ENCODE measurements at places on chromosomes 3 and 15.

- no peak for DNase-seq
These were observed 116.7 kb downstream of the MCTP2 start for GRCh38 chr15:94348084-94348483.

DNA sequence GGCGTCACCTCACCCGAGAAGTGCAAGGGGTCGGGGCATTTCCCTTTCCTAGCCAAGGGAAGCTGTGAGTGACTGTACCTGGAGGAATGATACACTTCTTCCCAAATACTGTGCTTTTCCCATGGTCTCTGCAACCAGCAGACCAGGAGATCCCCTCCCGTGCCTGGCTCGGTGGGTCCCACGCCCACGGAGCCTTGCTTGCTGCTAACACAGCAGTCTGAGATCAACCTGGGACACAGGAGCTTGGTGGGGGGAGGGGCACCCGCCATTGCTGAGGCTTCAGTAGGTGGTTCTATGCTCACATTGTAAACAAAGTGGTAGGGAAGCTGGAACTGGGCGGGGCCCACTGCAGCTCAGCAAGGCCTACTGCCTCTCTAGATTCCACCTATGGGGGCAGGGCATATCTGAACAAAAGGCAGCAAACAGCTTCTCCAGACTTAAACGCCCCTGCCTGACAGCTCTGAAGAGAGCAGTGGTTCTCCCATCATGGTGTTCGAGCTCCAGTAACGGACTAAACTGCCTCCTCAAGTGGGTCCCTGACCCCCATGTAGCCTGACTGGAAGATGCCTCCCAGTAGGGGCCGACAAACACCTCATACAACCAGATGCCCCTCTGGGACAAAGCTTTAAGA lies 31.4 kb upstream of the ABHD5 start:
- DNase-seq = no peak

- DNase-seq = no peak
These were observed 93.0 kb upstream of the TSPAN3 start for GRCh38 chr15:77163781-77164384.

- no peak for DNase-seq
These were observed 2.0 kb downstream of the KLF15 start for GRCh38 chr3:126355251-126355650.

- DNase-seq = no peak
These were observed 75.6 kb upstream of the ANKRD28 start for GRCh38 chr3:15873415-15873814.

GRCh38 chr3:31946484-31947081 lies 34.5 kb downstream of the OSBPL10 start:
- DNase-seq = no peak

GRCh38 chr15:64452988-64453688 lies 7.2 kb upstream of the ZNF609 start:
- no peak for DNase-seq

GRCh38 chr15:69467636-69468035 lies 15.0 kb downstream of the RPLP1 start:
- DNase-seq = no peak

DNA sequence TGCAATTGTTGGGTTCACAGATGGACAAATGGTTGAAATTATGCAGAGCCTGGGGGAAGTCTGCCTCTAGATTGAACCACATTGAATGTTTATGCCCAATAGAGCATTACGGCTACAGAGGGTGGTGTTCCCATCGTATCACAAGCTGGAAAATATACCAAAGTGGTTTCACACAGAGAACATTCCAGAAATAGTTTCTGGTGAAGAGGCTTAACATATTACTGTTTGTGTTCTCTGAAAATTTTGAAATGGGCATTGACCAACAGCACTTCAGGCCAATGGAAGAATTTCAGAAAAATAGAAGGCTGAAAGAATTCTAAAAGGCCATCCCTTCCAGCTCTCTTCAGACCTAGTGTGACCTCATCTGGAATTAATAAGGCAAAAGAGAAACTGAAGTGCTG lies 203.9 kb downstream of the NEK10 start:
- DNase-seq = no peak

GRCh38 chr15:62457100-62457499 lies 292.0 kb upstream of the C2CD4B start:
- no peak for DNase-seq

- DNase-seq = no peak
These were observed 83.8 kb downstream of the RAD18 start for GRCh38 chr3:8879347-8879944.

DNA sequence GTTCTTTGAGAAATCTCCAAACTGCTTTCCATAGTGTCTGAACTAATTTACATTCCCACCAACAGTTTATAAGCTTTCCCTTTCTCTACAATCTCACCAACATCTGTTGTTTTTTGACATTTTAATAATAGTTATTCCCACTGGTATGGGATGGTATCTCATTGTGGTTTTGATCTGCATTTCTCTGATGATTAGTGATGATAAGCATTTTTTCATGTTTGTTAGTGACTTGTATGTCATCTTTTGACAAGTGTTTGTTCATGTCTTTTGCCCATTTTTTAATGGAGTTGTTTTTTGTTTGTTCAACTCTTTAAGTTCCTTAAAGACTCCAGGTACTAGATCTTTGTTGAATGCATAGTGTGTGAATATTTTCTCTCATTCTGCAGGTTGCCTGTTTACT lies 116.6 kb upstream of the TSC22D2 start:
- no peak for DNase-seq

- no peak for DNase-seq
These were observed 86.6 kb upstream of the CHD2 start for GRCh38 chr15:92813485-92813884.

DNA sequence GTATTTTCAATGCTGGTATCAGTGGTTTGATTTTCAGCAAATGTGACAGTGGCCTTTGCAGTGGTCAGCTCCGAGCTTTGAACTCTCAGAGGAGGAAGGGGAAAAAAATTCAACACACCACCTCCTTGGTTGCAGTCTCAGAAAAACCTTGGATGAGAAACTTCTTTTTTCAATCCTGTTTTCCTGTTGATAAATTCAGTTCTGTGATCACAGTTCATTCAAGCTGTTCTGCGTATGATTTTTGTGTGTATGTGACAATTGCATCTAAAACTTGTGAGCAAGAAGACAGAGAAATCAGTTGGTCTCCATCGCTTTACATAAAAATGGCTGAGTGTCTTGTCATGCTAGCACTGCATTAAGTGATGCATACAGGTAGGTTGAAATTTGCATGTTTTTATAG lies 19.2 kb downstream of the ZBTB38 start:
- no peak for DNase-seq

DNA sequence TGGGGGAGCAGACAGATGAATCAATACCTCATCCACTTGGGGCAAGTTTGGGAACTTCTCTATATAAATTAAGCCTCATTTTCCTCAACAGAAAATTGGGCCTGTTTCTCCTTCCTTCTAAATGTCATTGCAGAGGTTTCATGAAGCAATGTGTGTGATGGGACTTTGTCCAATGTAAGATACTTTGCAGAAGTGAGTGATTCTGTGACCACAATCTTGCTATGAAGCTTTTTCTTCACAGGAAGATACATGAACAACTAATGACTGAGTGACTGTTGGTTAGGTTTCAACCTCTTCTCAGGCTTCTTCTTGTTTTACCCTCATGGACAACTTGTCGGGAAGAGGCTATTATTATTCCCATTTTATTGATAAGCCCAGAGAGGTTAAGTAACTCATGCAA lies 11.0 kb downstream of the TMEM45A start:
- DNase-seq = no peak

- DNase-seq = no peak
These were observed 17.0 kb upstream of the PROK2 start for GRCh38 chr3:71801986-71802385.

DNA sequence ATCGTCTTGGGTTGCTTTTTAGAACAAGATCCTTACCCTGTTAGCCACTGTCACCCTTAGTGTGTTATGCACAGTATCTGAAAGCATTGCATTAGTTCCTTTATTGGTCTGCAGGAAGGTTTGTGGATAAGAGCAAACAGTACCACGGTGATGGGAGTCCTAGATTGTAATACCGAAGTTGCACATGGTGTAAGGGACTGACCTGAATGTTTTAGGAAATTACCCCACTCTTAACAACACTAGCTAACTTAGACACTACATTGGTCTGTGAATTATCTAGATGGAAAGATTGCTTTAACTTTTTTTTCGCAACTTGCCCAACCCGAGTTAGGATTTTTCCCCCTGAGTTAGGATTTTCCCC lies 1.3 kb downstream of the STT3B start:
- DNase-seq = no peak

DNA sequence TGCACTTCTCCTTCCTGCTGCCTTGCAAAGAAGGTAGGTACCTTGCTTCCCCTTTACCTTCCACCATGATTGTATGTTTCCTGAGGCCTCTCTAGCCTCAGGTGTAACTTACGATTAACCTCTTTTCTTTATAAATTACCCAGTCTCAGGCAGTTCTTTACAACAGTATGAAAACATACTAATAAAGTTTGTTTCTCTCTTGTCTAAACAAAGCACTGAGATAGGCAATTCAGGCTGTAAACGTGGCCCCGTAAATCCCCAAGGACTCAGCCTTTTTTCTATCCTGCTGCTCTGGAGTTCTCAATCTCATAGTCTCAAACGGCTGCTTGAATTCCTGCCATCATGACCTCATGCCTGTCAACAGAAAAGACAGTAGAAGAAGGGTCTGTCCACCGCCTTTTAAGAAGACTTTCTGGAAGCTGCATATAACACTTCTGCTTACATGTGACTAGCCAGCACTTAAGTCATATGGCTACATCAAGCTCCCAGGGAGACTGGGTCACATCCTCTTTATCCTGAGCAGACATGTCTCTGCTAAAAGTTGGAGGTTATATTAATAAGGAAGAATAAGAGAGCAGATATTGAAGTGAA lies 257.8 kb downstream of the EBLN2 start:
- no peak for DNase-seq

GRCh38 chr3:69203631-69204314 lies 81.4 kb upstream of the LMOD3 start:
- DNase-seq = no peak

DNA sequence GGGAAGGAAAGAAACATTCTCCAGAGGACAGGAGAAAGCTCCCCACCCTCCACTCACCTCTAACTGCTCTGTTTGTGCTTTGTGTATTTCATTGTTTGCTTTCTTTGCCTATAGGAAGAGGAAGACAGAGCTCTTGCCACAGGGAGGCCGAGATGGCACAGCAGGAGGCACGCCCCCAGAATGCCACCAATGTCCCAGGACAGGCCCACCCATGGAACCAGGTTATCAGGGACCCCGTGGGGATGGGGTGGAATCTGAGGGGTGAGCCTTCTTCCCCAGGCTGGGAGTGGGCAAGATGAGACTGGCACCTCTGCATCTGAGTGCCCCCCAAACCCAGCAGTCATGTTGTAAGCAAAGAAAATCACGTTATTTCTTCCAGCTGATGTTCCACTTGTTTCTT lies 155.8 kb downstream of the TBC1D2B start:
- no peak for DNase-seq

- no peak for DNase-seq
These were observed 1032.4 kb downstream of the MCTP2 start for GRCh38 chr15:95263751-95264150.

DNA sequence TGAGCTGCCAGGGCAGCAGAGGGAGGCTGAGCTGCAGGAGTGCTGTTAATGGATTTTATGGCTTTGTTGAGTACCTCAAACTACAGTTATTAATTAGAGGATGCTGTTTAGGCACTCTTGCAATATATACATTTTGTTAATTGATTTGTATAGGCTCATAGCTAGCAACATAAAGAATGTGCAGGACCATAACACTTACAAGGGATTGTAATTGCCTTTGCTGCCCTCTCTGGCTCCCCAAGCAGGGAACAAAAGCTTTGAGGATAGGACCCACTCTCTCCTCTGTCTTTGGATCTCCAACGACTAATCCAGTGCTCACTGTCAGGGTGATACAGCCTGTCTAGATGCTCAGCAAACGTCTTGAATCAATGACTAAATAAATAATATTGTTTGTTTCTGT lies 1.2 kb upstream of the CLSTN2 start:
- no peak for DNase-seq

GRCh38 chr15:92520914-92521623 lies 127.4 kb downstream of the ST8SIA2 start:
- no peak for DNase-seq

DNA sequence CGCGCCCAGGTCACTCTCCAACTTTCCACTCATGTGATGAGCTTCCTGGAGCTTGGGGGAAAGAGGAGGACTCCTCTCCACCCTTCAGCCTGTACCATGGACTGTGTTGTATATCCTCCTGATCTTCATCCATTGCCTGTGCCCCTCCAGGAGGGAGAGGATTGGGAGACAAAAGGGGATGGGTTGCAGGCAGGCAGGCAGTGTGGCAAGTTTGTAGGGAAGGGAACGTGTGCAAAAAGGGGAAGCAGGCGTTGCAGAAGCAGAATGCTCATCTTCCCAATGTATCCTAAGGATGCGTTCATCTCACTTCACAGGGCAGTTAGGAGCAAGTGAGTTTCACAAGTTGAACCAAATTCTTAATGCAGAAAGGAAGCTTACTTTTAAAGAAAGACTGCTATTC lies 28.1 kb upstream of the GHSR start:
- DNase-seq = no peak

- DNase-seq = no peak
These were observed 33.9 kb downstream of the GRAMD2A start for GRCh38 chr15:72163719-72164118.

GRCh38 chr3:59412516-59412915 lies 362.7 kb upstream of the CFAP20DC start:
- no peak for DNase-seq

Data from NCI-H187 treated with DMSO at 0.1 percent for 48 hours (cell line).